Lower leg skin (tissue), 4 donors: ENCODE measurements at places on chromosomes 6 and 20.

DNA sequence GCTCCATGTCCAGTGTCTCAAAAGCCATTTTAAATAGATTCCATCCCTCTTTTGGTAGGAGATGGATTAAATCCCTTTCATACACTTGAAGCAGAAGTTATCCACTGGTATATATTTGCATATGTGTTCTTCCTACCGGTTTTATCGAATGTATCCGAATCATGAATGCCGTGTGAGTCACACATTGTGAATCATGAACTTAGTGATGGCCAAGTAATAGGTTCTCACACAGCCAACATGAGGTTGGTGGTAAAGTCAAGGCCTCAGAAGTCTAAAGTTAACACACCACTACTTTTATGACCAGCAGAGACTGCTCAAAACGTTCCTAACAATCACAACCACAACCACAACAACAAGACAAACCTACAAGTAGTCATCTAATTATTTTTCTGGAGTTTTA, 345.5 kb downstream of the THBS2 start:
- no peak for DNase-seq

DNA sequence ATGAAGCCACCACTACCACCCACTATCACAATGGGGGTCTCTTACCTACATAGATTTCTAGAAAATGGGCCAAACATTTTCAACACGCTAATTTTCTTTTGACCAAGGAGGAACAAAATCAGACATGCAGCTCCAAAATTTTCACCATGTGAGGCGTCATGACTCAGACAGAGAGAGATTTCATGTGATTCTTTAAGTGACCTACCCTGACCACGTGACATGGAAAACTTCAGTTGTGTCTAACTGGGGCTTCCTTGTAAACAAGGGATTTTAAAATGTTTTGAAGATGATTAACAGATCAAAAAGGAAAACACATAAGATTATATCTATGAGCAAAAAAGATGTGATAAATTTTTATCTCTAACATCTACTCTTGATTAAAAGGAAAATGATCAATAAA, 199.2 kb downstream of the TBXT start:
- no peak for DNase-seq

GRCh38 chr20:35767683-35768481, 3.9 kb upstream of the PHF20 start:
- DNase-seq: peak; percentile 74

- no peak for DNase-seq
Measured at GRCh38 chr6:116404696-116405095, 33.9 kb downstream of the DSE start.

DNA sequence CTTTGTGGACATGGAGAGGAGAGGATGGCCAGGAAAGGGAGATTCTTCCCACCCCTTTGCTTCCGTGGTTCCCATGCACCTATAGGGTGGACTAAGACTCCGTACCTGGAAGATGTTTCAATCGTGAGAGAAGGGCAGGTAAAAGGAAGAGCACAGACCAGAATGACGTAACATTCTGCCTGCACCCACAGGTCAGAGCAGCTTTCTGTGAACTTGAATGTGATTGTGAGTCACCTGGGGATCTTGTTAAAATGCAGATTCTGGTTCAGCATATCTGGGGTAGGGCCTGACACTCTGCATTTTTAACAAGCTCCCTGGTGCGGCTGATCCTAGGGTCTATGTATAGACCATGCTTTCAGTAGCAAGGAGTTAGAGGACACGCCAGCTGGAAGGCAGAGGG, 164.1 kb upstream of the SGK1 start:
- no peak for DNase-seq

GRCh38 chr6:139591075-139591865, 216.8 kb upstream of the CITED2 start:
- DNase-seq: no peak

DNA sequence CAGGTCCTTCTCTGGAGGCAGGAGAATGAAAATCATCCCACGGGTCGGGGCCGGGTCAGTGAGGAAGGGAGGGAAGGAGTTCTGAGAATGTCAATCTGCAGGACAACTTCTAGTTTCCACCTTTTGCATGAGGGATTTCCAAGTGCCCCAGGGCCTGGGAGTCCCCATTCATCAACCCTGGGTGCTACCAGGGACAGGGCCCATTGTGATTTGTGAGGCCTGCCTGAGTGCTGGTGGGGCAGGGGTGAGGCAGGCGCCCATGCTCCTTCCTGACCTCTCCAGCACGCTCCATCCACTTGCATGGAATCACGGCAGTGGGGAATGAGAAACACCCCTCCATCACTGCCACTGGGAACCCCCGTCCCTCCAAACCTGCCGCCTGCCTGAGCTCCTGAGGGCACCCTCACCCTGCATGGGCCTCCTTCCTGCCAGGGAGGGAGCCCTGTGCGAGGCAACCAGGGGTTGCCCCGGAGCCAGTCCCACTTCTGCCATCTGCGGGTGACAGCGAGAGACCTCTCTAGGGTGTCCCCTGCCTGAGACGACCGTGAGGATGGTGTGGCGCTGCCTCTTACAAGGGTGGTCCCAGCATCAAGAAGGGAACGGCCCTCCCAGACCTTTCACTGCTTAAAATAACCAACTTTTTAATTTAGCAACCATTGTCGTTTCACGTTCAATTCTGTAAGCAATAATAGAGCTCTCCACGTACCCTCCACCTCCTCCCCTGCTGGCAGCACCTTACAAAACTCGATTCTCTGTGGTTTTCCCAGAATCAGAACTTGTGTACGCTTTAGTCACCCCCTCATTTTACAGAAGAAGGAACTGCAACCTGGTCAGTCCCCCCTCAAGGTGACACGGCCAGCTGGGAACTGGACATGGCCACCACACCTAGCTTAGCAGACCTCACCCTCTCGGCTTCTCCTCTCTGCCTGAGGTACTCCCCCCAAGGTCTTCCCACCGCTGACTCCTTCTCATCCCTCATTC, 28.6 kb downstream of the PMEPA1 start:
- DNase-seq: no peak

DNA sequence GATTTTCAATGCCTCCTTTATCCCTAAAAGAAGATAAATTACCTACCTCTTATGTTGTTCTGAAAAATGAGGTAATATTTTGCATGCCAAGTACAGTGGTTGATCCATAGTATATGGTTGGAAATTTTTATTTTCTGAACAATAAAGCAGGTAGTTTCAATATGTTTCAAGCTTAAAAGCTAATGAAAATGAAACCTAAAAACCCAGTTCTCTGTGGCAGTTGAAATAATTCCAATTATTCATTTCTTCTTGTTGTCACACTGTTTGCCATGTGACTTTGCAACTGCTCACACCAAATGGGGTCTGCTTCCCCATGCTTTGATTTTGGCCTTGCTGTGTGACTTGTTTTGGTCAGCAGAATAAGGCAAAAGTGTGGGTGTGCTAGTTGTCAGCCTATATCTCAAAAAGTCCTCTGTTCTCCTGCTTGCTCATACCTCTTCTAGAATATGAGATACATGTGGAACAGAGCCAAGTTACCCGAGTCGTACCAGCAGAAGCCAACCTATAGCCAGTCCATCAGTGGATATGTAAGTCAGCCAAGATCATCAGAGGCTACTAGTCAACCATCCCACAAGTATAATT, 197.2 kb upstream of the THEMIS start:
- no peak for DNase-seq
